NCI-H82 (cell line): ENCODE measurements at places on chromosomes 6 and 20.

DNA sequence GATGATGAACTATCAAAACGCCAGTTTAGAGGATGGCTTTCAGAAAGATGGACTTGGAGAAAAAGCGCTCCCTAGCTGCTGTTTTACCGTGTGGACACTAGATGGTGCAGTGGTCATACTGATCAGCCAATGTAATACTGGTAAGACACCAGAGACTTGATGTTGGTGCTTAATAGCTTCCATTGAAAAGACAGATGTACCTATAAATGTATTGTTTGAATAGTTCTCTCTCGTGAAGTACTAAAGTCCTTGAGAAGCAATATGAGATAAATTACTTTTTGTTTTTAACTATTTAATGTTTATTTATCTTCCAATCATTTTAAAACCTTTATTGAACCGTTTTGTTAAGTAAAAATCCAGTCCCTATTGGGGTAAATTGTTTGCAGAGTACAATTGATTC lies 63.9 kb upstream of the FUCA2 start:
- DNase-seq = peak; percentile 89

- DNase-seq = no peak
Measured at GRCh38 chr20:58784321-58785074, 66.2 kb downstream of the GNAS-AS1 start.

DNA sequence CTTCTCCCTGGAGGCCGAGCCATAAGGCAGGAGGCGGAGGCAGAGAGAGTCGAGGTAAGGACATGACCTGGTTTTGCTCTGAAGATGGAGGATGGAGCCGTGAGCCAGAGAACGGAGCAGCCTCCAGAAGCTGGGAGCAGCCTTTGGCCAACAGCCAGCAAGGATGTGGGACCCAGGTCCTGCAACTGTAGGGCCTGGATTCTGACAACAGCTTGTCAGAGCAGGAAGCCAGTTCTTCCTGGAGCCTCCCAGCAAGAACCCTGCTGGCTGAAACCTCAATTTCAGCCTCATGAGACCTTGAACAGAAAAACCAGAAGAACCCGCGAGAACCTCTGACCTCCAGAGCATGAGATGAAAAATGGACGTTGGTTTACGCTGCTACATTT lies 13.4 kb upstream of the MRGBP start:
- no peak for DNase-seq

DNA sequence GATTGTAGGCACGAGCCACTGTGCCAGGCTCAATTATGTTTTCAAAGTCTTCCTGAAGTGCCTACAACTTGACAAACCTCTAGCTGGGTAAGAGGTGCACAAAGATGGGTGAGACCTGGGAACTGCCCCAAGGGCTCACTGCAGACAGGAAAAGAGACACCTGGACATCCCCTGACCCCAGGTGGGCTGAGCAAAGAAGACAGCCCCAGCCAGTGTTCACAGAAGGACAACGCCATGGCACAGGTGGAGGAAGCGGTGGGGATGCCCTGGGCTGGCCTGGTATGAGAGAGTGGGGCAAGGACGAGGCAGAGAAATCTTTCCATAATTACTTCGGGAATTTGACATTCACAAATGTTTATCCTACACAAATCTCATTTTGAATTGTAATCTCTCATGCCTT lies 278.9 kb downstream of the SMOC2 start:
- no peak for DNase-seq

DNA sequence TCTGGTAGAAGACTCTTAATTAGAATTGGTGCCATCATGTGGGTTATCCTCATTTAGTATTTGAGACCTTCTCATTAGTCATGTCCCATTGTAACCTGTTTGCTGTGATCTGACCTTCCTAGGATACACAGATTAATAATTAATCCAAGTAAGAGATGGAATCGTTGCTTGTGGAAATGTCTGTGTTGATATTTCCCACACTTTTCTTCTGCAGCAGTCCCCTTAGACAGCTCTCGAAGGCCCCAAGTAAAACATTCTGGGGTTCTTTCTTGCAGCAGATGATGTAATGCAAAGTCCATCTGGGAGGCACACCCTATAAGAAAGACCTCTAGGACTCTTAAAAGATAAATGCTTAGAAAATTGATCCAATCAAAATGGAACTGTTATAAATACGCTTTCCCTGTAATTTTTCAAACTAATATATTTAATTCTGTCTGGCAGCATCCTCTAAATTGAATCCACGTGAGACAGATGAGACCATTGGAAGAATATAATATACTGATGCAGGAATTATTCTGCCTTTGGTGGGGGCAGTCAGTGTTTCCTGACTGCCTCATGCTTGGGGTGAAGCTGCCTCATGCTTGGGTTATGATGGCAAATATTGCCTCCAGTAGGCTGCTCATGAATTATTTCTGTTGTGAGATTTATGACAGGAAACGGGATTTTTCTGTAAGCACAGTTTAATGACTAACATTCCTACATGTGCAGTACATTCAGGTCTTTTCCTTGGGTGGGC lies 54.5 kb upstream of the ARMC2 start:
- DNase-seq = no peak

- no peak for DNase-seq
Measured at GRCh38 chr20:21016751-21017150, 89.4 kb downstream of the LINC00237 start.

DNA sequence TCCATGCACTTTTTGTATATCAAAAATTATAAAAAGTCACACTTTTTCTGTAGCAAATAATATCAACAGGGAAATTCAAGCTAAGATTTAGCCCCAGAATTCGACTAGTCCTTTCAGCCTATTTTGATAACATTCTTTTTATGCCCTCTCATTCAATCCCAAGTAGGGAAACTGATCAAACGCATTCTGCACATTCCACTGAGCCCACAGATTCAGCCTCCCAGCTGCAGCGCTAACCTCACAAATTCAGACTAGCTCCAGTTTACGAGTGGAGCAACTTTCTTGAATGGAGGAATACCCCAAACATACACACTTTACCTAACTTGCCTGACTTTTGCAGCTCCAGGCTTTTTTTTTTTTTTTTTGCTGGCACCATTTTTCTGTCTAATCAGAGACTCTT lies 70.3 kb upstream of the HEY2 start:
- DNase-seq = no peak

GRCh38 chr6:51199733-51200260 lies 381.1 kb downstream of the TFAP2B start:
- DNase-seq = no peak
